ENCODE measurements at places on chromosomes 12 and 14.

- DNase-seq = no peak
Measured at GRCh38 chr12:4763549-4763948, 43.3 kb downstream of the GALNT8 start.

DNA sequence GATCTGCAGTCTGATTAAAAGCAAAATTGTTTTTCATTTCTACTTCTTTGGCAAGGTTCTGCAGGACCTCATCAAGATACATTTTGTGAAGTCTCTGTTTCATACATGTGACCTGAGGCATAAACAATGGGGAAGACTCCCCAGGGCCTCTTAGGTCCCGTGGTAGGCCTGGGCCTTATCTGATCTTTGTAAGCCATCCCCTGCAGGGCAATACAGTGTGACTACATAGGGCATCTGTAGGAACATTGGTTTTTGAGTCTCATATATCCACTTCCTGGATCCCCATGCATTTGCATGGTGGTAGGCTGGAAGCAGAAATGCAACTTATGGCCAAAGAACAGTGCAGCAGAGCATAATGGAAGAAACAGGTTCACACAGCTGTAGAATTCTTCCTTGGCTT is 6.0 kb downstream of the FAR2 start:
- DNase-seq = no peak

- DNase-seq = no peak
Measured at GRCh38 chr12:107331912-107332311, 238.6 kb upstream of the CRY1 start.

DNA sequence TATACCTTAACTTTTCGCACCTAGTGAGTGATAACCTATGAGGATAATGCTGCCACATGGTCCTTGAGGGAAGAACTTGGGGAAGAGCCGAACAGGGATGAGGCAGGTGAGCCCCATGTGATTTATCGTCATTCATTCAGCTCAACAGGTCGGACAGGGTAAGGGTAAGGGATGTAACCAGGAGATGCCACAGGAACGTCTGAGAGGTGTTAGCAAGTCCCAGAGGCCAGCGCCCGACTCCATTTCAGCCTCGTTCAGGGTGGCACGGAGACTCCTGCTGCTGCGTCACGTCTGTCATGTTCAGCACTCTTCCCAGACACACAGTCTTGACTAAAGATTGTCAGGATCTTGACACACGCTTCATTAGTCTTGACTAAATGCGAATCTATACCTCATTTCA is 23.4 kb upstream of the TIGAR start:
- DNase-seq = no peak

- DNase-seq = no peak
Measured at GRCh38 chr12:131561051-131561450, 149.8 kb upstream of the SFSWAP start.

DNA sequence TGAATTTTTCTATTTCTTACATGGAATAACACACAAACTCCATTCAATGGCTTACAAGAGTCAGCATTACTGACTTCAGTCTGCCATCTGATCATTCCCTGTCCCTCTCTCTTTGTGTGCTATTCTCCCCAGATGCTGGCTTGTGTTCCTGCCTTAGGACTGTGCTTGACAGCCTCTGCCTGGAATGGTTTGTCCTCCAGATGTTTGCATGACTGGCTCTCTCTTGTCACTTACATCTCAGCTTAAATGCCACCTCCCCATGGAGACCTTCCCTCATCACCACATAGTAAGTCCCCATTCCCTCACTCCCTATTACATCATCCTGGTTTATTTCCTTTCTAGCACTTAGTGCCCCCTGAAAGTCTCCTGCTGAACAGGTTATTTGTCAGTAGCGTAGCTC is 181.6 kb downstream of the KTN1 start:
- DNase-seq = no peak

Data from T-helper 17 cell (primary cell).